ENCODE measurements at places on chromosomes 2 and 18. TPM values are rescaled to one million over a fixed set of nuclear protein-coding genes. Genes with fewer than 3 reads are reported as not detected.

C1QL2 gene
- not detected for polyA plus RNA-seq

DNA sequence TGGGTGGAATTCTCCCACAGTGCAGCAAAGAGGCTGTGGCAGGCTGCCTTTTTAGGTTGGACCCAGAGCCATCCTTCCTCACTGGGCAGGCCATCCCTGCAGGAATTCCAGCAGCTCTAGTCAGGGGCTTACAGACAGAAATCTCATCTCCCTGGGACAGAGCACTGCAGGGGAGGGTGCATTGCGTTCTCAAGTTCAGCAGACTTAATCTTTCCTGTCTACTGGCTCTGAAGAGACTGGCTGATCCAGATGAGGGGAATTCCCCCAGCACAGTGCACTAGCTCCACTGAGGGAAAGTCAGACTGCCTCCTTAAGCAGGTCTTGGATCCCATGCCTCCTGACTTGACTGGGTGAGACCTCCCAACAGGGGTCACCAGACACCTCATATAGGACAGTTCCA lies 899.7 kb upstream of the VRK2 start:
- DNase-seq = no peak

DNA sequence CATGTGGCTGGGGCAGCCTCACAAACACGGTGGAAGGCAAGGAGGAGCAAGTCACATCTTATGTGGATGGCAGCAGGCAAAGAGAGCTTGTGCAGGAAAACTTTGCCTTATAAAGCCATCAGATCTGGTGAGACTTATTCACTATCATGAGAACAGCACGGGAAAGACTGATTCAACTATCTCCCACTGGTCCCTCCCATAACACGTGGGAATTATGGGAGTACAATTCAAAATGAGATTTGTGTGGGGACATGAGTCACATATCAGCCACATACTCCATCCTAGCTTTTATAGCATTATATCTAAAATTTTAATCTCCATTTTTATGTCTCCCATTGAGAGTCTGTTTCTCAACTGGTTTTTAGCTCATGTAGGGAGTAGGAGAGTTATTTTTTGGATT lies 45.7 kb downstream of the ICOS start:
- DNase-seq = no peak

- DNase-seq = no peak
Observed at GRCh38 chr2:122525336-122525735, 769.9 kb downstream of the TSN start.

DNA sequence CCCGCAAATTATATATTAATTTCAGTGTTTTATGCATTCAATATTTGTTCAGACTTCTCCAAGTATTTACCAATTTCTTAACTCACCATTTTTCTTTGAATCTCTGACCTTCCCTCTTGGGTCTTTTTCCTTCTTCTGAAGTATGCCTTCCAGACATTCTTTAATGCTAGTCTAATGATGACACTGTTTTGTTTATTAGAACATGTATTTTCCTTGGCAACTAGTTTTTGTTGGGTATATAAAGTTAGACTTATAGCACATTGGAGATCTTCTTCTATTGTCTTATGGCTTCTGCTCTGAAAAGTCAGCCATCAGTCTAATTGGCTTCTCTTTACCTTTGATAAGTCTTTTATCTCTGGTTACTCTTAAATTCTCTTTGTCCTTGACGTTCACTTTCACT lies 423.2 kb upstream of the NRP2 start:
- DNase-seq = no peak

GRCh38 chr2:166494140-166494624 lies at the start of gene SCN7A:
SCN7A (minus strand) TSS chr2:166494249; CDS start chr2:166477696, 16,553 bp downstream.
- peak; percentile 78 for DNase-seq

All from forelimb muscle (tissue), 1 donor.